NCI-H526 treated with DMSO at 0.1 percent for 48 hours (cell line): ENCODE measurements at places on chromosomes 16 and 17.

GRCh38 chr16:57863434-57864160 lies 61.3 kb upstream of the KIFC3 start:
- DNase-seq, result no peak

- DNase-seq, result no peak
Observed at GRCh38 chr16:24499193-24499814, 40.1 kb upstream of the RBBP6 start.

GRCh38 chr16:89200124-89200849 lies at the start of gene SLC22A31:
TSS of gene SLC22A31 (minus strand) at chr16:89200537. CDS start at chr16:89200501, 36 bp downstream.
- no peak for DNase-seq

DNA sequence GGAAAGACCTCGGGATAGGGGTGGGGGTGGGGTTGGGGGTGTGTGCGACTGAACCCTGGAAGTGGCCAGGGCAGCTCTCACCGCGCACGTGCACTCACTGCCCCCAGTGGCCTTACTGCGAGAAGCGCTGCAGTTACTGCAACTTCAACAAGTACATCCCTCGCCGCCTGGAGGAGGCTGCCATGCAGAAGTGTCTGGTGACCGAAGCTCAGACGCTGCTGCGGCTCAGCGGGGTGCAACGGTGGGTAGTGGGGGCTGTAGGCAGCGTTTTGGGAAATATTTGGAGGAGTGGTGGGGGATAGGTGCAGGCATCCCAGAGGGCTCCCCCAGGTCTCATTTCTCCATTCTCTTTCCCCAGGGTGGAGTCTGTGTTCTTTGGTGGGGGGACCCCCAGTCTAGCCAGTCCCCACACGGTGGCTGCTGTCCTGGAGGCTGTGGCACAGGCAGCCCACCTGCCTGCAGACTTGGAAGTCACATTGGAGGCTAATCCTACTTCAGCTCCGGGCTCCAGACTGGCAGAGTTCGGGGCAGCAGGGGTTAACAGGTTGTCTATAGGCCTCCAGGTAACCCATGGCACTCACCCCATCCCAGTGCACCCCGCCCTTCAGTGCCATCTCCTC lies 972 bp downstream of the RSAD1 start:
- peak; percentile 70 for DNase-seq

- DNase-seq, result peak; percentile 17
Observed at GRCh38 chr17:45812102-45812501, 28.0 kb downstream of the CRHR1 start.

GRCh38 chr16:12398029-12398682 lies 405.5 kb downstream of the CPPED1 start:
- DNase-seq, result peak; percentile 39

- no peak for DNase-seq
Observed at GRCh38 chr16:86382067-86382773, 128.1 kb upstream of the FOXF1 start.

DNA sequence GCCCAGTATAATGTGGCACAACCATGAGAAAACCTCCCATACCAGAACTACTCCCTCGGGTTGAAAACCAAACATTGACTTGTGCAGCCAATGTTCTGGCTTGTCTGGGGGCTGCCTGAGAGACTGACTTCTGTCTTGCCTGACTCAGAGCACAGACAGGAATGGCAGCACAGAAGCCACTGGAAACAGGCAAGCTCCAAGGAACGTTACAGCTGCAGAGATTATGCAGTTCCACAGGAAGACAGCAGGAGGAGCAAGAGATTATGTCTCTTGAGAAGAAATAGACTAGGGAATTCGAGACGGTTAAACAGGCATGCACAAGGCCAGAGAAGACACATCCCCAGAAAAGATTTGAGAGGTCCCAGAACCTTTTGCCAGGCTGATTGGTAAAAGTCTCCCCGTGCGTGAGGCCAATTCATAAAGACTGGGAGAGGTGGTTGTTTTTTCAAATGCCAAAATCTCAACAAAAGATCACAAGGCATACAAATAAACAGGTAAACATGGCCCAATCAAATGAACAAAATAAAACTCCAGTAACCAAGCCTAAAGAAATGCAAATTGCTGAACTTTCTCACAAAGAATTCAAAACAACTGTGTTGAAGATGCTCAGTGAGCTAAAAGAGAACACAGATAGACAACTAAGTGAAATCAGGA lies 90.6 kb upstream of the CDH5 start:
- peak; percentile 12 for DNase-seq

DNA sequence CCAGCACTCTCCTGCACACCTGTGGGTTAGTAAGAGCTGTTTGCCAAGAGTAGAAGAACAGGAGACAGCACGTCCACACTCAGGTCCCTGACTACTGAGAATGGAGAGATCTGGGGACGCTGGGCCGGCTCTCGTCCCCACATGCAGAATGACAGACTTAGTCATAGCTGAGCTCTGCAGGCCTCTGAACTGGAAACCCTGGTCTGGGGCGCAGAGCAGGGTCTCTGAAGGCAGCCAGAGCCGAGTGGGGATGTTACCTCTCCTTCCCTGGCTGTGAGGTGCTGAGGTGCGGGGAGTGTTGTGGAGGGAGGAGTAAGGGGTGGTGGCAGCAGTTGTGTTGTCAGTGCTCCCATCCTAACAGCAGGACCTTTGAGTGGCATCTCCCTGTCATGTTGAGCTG lies 7.2 kb upstream of the JPT2 start:
- DNase-seq, result no peak

DNA sequence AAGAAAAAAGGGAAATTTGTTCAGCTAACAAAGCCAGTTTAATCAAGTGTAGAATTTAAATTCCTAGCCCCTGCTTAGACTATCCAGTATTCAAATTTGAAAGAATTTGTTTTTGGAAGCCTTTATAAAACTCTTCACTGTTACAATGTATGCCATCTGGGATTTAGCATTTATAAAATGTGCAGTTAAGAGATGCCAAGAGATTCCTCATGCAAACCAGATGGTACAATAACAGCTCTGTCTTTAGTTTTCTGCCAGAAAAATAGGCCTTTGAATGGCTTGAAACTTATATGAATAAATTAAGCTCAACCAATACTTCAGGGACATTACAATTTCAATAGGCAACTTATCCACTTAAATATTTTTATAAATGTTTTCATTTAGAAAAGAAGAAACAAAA lies 6.8 kb upstream of the ANKS4B start:
- DNase-seq, result peak; percentile 93

DNA sequence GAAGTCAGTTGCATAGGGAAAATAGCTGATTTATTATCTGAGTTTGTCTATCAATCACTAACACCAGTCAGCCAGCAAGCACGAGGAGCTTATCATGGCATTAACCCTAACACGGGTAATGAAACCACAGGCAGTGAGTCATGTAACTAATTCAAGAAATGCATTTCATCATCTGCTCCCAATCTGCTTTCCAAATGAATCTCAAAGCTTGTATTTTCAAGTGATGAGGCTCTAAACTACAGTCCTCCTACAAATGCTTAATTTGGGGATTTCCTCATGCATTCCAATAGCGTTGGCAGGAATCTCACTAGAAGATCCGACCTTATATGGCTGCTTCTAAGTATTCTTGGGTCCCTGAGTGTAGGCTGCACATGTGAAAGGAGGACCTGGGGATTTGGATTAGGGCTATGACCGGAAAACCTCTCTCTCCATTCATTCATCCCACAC lies 118.4 kb upstream of the HSBP1 start:
- DNase-seq, result no peak

- no peak for DNase-seq
Observed at GRCh38 chr17:13862346-13862745, 207.0 kb upstream of the COX10 start.

DNA sequence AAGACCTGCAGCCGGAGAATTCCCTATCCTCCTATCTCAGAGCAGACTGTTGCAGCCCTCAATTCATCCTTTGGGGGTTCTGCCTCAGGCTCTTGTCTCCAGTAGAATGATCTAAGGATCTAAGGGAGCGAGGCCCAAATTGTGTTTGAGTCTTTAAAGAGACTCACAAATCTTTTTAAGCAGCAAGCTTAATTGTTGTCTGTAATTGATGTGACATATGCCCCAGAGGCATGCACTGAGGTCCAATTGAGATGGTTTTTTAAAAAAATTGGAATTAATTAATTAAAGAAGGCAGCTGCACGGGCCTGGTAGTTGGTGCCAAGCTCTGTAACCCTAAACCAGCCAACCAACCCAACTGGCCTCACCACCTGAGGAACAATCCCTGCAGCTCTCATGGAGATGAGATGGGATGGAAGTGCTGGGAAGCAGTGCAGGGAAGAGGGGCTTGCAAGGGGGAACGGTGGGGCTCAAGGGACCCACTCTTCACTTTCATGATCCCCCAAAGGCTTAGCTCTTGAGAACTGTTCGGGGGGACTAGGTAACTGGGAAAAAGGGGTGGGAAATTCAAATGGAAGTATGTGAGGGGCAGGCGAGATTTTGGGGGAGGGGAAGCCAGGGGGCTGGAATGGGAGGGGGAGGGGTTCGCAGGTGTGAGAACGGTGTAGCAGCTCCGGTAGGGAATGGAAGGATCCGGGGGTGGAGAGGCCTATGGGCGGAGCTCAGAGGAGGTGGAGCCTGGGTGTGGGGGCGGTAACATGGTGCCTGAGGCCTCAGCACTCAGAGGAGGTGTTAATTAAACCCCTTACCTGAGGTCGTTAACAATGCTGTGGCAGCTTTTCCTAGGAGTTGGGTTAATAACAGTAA lies 9.2 kb upstream of the ZNF652 start:
- no peak for DNase-seq

DNA sequence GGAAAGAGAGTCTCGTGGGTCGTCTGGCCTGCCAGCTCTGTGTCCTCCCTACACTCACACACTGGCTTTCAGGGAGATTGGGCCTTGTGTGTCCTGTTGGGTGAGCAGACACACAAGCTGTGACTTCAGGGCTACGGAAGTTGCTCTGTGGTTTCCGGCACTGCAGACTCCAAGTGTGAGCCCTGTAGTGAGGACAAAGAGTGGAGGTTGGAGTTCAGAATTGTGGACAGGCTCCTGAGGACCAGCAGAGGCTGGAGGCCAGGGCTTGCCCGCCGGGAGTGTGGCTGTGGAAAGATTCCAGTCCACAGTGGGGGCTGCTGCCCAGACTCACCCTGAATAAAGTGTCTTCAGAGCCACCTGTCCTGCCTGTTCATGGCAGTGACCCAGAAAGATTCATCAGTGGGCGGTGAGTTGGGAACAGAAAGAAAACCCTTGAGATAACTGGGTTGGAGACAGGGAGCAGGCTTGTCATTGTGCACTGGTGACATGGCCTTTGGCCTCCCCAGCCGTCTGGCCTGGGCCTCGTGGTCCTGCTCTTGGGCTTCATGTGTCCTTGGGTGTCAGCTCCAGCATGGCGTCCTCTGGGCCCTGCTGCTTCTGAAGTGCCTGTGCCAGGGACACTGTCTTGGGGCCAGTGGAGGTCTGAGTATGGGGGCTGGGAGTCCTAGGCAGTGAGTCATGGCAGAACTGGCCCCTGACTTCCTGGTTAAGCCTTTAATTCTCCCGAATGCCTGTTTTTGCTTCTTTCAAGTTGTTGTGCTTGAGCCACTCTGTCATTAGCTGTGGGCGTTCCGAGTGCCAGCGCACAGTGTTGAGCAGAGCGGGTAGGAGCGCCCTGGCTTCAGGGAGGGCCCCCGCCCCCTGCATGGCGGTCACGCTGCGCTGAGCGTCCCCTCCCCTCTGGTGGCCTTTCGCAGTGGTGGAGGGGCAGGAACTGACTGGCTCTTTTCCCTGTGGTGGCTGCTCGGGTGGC lies 19.9 kb upstream of the ZNF750 start:
- DNase-seq, result no peak

GRCh38 chr17:79874329-79874981 lies 35.2 kb upstream of the CBX4 start:
- peak; percentile 23 for DNase-seq
